Fibroblast of the aortic adventitia (primary cell): ENCODE measurements at places on chromosomes 6 and 20.

- no peak for DNase-seq
Observed at GRCh38 chr6:134079406-134079921, 27.0 kb upstream of the SLC2A12 start.

GRCh38 chr6:136016228-136017225, 165.0 kb downstream of the PDE7B start:
- DNase-seq: peak; percentile 49

DNA sequence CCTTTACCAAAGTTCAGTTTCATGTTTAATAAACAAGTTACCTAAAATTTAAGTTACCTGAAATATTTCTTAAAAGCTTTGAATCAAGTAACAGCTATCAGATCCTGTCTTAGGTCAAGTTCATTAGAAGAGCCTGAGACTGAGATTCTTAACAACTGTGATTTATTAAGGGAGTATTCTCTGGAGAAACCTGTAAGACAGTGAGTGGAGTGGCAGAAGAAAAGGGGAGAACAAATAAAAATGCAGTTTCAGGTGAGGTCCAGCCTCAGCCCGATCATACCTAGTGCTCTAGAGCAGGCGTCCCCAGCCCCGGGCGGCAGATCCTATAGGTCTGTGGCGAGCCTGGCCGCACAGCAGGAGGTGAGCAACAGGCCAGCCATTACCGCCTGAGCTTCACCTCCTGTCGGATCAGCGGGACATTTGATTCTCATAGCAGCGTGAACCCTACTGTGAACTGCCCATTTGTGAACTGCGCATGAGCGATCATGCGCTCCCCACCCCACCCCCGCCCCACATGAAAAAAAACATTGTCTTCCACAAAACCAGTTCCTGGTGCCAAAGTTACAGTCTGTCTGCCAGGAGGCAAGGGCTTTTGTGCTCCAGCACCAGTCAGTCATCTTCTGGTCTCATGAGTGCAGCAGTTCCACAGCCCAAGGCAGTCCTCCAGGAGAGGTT, 59.2 kb upstream of the ADGRB3 start:
- no peak for DNase-seq

DNA sequence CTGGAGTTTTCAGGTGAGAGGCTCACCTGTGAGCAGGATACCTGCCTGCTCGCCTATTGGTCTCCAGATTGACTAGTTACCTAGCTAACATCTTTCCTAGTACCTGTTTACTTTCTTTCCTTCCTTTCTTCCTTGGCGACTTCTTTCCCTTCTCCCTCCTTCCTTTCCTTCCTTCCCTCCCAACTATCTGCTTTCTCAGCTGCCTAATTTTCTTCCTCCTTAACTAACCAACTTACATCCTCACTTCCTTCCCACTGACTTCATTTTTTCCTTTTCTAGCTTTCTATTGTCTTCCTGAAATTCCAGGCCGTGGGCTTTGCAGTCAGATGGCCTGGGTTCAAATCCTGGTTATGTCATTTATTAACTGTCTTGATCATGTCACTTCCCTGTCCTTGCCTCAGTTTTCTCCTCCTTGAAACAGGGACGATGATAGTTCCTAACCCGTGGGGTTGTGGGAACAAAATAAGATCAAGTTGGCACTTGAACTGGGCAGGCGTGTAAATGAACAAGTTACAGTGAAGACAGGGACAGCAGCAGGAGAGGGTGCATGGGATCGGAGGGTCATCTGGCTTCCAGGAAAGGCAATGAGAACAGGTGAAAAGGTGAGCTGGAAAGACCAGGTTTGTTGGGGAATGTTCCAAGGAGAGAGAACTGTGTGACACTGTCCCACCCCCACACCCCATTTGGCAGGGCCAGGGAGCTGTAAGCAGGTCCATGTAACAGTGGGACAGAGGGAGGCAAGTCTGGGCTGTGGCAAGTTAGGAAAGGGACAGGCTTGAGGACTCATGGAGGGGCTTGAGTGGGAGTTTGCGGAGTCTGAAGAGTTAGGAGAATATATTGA, 540 bp downstream of the SGK2 start:
- DNase-seq: no peak

DNA sequence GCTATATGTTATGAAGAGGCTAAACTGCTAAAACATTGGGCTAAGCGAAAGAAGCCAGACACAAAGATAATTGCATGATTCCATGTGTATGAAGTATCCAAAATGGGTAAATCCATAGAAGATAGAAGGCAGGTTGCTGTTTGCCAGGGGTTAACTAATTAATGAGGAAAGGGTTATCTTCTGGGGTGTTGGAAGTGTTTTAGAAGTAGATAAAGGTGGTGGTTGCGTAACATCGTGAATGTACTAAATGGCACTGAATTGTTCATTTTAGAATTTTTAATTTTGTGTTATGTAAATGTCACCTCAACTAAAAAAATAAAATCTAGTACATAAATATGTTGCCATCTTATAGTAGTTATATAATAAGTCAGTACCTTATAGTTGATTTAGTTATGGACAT, 104.4 kb upstream of the ADGRF4 start:
- no peak for DNase-seq

GRCh38 chr6:107124934-107125348, 9.6 kb upstream of the BEND3 start:
- no peak for DNase-seq

DNA sequence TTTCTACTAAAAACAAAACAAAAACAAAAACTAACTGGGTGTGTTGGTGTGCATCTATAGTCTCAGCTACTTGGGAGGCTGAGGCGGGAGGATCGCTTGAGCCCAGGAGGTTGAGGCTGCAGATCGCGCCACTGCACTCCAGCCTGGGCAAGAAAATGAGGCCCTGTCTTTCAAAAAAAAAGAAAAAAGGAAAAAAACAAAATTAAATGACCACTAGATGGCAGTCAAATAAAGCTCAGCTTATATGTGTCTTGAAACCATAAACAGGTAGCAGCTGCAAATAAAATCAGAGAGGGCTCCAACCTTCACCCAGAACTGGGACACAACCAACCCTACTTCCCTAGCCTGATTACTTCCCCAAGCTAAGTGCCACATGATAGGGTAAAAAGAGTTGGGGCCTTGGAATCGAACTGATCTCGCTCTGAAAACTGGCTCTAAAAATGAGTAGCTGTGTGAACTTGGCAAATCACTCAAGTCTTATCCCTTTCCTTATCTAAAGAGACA, 67.1 kb upstream of the ADGRF4 start:
- DNase-seq: peak; percentile 77

- DNase-seq: no peak
Observed at GRCh38 chr20:56412473-56412790, 372 bp downstream of the CASS4 start.
